ENCODE measurements at places on chromosomes 13 and 19. TPM values are rescaled to one million over a fixed set of nuclear protein-coding genes. Genes with fewer than 3 reads are reported as not detected.

DNA sequence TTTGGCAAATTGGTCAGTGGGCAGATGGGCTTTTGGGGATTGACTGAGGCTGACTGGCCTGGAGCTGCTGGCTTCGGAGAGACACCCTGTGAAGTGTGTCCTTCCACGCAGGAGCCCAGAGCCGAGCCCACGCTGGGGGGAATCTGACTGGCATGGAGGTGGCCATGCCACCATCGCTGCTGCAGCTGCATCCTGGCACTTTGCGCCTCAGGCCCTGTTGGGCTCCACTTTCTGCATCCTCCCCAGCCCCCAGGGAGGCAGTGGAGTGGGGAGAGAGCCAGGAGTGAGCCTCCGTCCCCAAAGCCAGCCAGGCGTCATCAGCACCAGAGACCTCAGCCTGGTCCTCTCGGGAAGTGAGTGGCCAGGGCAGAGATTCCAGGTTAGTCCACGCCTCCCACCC, 17.0 kb upstream of the NCCRP1 start:
- no peak for DNase-seq

Gene PLIN3
- total RNA-seq, result 159 TPM

DNA sequence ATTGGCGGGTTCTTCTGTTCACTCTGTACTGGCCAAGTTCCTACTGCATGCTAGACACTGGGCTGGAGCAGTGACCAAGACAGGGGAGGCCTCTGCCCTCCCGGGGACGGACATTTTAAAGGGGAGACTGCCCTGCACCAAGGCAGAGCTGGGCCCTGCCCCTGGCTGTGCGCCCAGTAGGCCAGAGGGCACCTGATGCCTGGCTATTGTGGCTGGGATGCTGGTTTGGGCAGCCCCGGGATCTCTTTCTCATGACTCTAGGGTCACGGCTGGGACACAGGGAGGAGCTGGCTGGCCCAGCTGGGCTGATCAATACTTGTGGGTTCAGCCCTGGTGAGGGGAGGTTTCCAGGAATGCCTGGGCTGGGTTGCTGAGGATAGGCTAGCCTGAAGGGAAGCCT, 17.7 kb downstream of the LIPE start:
- no peak for DNase-seq

DNA sequence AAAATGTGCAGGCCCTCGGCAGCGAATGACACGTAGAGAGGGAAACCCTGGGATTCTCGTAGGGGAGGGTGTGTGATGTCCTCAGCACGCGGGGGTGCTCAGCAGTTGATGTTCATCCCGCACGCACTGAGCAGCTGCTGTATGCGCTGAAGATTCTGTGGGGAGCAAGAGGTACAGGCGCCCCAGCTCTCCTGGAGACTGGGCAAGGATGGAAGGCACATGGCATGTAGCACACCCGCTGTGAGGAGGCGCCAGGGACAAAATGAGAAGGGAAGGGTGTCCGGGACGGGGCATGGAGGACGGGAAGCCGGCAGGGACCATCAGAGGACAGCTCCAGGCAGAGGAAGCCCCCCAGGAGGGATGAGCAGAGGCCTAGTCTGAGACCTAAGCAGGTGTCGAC, 15.4 kb downstream of the ATP11A start:
- no peak for DNase-seq

GRCh38 chr19:39417463-39418181, 5.2 kb downstream of the PLEKHG2 start:
- DNase-seq, result no peak

Gene BEST2
- not detected for total RNA-seq

- no peak for DNase-seq
Observed at GRCh38 chr13:45468635-45469034, 3.9 kb downstream of the COG3 start.

- no peak for DNase-seq
Observed at GRCh38 chr13:110404321-110404720, 97.2 kb downstream of the COL4A2 start.

Gene NLRP7
- not detected for total RNA-seq

Gene MUC16
- total RNA-seq, result 0.15 TPM
